GM10248 (cell line): ENCODE measurements at places on chromosomes 4 and X.

GRCh38 chr4:9969526-9970398 lies 51.5 kb downstream of the SLC2A9 start:
- no peak for DNase-seq

DNA sequence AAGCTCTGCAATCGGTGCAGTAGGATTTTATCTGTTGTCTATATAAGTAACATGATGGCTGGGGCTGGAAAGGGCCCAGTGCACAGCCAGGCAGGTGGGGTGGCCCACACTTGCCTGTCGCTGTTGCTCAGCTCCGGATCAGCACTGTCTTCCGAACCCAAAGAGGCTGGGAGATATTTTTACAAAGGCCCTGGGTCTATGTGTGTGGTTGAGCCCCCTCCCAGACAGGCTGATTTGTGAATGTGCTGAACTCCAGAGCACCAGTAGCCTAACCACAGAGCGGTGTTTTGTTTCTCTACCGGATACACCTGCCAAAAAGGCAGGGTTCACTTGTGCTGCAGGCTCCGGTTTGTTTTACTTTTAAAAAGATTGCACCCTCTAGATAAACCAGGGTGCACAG lies 33.5 kb upstream of the CHRNA9 start:
- peak; percentile 63 for DNase-seq

GRCh38 chr4:117770269-117771102 lies 263.8 kb upstream of the NDST3 start:
- no peak for DNase-seq

DNA sequence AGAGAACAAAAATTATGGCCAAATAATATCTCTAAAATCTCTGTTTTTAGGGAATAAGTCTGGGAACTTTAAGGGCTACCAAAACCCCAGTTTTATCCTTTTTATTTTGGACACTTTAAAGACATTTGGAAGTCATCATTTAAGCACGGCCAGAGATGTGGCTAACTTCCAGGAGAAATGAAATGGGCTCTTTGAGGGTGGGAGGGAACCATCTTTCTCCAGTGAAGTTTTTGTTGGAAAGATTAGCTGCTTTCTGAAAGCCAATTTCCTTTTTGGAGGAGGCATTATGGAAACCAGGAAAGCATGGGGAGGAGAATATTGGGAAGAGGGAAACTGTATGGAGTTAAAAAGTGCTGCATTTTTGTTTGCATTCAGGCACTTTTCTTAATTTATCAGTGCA lies 4.8 kb downstream of the VSIG1 start:
- DNase-seq = no peak

DNA sequence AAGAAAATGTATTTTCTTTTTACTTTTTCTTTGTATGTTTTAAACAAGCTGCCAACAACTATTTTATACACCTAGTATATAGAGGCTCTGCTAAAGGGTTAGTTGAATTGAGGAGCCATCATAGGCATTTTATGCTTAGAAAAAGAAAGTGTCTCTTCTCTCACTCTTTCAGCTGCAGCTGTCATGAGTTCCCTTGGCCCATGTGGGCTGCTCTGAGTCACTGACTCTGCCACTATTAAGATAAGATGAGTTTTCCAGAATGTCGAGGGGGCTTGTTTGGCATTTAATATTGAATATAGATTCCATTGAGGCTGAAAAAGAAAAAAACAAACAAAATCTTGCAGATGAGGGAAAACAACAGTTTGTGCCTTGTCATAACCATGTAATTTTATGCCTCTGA lies 126.0 kb upstream of the PAQR3 start:
- no peak for DNase-seq

DNA sequence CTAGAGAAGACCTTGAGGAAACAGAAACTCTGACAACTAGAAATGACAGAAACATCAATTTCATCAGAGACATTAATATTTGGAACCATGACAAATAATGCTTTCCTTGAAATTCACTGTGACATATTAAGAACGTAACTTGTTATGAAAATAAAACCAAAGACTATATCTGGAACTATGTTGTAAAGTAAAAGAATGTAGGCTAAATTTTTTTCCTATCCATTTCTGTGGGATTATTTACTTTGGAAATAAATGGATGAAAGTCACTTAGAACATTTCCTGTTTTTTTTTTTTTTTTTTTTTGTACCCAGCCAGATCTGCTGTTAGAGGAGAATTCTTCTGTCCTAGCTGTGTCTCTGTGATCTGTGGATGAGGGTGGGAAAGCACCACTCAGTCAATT lies 255.9 kb downstream of the SPRY1 start:
- DNase-seq = no peak

GRCh38 chrX:17047224-17047623 lies 100.8 kb downstream of the REPS2 start:
- DNase-seq = no peak

DNA sequence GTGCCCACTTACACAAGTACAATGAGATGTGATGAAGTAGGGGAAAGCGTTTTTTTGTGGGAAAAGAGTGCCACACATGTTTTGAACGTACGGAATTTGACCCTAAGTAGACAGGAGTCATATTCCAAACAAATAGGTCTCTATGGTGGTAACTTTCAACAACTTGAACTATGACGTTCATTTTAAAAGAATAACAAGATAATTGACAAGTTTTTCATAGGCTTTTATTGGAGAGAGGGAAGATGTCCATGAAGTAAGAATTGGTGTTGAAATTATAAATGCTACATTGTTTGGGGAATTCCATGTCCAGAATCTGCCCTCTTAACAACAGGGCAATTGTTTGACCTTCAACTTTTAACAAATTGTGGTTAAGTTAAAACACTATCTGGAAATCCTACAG lies 126.5 kb downstream of the GASK1B start:
- no peak for DNase-seq

DNA sequence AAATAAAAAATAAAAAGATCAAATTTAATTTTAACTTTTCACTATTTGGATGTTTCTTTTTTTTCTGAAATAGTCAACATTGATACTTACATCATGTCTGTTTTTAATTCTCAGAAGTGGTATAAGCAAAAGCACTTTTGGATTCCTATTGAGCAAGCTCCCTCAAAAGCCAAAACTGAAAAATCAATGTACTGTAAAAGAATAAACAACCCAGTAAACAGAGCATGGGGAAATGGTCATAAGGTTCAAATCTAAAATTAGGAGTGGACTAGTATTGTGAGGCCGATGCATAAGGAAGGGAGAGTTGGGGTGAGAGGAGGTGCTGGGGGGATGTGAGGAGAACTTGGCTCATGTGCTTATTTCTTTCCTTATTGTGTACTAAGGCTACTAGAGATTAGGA lies 37.9 kb downstream of the NUDT6 start:
- DNase-seq = no peak

- no peak for DNase-seq
Measured at GRCh38 chr4:69909195-69909594, 21.7 kb upstream of the CSN1S1 start.
